ENCODE measurements at places on chromosomes 12 and 14.

DNA sequence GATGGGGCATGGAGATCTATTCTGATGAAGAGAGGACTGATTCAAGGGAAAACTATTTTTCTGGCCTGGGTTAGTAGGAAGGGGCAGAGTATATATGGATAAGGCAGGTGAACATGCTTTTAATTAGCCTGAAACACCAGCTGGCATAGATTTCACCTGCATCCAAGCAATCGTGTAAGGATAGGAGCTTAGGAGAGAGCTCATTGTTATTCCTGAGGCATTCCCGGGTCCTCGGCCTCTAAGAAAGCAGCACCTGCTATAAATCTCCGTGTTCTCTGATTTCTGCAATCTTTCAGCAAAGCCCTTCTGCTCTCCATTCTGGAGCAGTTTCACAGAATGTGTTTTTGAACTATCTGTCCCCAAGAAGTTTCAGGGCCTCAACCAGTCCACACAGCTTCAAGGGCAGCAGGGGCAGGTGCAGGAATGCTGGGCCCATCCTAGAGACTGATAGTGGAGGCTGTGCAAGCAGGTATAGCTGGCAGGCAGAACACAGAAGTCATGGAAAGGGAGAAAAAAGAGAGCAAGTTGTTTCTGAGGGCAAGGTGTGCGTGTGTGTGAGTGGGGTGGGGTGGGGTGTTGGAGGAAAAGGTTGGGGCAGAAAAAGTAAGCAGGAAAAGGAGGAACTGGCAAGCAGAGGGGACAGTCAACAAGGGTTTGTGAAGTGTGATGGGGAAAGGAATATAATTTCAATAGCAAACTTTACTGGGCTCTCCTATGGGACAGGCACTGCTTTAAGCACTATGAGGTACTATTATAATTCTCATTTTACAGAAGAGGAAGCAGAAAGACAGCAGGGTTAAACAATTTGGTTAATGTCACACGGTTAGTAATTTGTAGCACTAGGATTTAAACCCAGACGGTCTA lies 203.7 kb upstream of the SSTR1 start:
- no peak for DNase-seq

DNA sequence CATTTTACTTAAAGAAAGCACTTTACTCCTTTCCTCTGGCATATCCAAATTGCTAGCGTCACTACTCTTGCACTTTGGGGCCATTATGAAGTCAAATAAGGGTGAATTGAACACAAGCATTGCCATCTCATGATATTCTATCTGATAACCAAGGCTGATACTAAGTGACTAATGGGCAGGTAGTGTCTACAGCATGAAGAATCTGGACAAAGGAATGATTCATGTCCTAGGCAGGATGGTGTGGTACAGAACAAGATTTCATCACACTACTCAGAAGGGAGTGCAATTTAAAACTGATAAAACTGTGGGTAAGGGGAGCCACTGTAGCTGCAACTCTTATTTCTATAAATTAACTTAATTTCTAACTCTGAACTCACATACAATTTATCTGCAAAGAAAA lies 7.7 kb upstream of the SLC6A15 start:
- DNase-seq = no peak

- no peak for DNase-seq
Observed at GRCh38 chr12:11134305-11134704, at the start of gene TAS2R30. TAS2R30 (minus strand) TSS chr12:11134644; CDS start chr12:11134244, 400 bp downstream.

DNA sequence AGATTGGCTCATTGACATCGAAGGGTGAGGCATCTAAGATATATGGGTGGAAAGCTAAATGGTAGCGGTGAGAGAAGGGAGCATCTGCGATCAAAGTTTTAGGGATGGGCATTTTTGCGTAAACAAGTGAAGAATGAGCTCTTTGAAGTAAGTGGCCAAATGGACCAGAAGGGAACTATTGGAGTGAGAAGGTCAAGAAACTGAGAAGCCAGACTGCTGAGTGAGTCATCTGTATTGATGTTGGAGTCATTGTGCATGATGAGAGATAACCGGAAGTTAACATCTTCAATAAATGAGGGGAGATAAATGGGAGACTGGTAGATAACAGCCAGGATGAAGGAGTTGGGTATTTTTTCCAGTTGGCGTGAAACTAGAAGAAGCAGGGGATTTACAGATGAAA lies 271.9 kb upstream of the PDE3A start:
- DNase-seq = no peak

- DNase-seq = peak; percentile 37
Observed at GRCh38 chr12:55931780-55932550, 1.0 kb downstream of the DGKA start.

DNA sequence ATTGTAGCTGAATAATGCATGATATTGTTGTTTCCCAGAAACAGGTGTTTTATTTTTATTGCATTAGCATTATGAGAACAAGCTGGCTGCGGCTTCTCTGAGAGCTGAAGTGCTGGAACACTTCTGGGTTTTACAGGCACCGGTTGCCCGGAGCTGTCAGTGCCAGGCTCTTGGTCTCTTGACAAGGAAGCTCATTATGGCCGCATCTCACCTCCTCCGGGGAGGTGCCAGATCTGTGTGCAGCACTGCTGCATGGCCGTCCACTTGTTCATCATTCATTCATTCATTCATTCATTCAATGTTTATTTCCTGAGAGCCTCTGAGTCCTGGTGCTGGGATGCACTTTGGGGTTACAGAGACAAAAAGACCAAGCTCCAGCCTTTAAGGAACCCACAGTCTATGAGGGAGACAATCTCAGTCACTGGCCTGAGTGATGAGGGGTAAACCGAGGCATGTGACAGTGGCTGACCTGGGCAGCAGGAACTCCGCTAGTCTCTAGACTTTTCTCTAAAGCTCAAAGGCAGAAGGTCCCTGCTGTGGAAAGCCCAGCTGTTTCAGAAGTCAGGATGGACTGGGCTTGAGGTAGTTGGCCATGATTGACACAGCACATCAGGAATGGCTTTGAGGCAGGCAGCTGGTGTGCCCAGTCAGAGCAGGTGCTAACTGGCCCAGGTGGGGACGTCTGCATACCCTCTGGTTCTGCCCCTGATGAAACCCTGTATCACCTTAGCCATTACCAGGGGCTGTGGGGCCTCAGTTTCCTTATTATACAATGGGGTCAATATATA lies 181.0 kb downstream of the ADGRD1 start:
- no peak for DNase-seq

DNA sequence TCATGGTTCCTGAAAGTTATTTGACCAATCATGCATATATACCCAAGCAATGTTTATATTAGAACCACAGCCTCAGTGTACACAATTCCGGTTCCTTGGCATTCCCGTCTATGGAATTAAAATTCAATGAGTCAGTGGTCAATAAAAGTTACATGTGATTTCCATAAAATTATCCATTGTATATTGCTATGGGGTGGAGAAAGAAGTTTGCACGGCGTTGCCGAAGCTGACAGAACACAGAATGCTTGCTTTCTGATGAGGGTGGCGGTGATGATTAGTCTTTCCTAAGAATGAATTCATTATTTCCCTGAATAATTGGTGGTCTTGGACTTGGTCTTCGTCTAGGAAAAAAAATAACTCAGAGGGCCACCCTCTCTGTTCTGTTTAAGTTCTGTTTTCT lies 214.1 kb downstream of the ANO2 start:
- no peak for DNase-seq

DNA sequence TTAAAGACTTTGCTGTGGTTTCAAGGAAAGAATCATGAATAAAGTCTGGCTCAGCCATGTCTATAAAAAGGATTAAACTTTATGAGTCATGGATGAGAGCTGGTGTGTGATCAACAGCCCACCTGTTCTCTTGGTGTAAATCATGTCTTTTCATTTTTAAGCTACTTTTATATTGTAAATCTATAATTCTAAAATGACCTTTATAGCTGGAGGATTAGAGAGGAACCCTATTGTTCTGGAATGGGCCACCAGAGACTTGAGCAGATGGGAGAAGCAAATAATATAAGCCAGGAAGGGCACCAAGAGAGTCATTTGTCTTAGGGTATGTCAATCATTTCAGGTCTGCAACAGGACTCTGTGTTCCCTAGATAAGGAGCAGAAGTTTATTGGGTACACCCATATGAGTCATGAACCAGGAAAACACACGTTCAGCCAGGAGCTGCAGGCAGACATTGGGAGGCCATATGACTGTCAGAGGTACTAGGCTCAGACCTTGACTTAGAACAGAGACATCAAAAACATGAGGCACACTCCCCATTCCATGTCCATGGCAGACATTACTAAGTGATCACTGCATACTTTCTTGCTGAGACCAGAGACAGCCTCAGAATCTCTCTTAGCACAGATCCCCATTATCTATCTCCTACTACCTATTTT lies 49.3 kb downstream of the NDUFA12 start:
- no peak for DNase-seq

GRCh38 chr12:89019439-89020120 lies 332.7 kb downstream of the DUSP6 start:
- peak; percentile 65 for DNase-seq

DNA sequence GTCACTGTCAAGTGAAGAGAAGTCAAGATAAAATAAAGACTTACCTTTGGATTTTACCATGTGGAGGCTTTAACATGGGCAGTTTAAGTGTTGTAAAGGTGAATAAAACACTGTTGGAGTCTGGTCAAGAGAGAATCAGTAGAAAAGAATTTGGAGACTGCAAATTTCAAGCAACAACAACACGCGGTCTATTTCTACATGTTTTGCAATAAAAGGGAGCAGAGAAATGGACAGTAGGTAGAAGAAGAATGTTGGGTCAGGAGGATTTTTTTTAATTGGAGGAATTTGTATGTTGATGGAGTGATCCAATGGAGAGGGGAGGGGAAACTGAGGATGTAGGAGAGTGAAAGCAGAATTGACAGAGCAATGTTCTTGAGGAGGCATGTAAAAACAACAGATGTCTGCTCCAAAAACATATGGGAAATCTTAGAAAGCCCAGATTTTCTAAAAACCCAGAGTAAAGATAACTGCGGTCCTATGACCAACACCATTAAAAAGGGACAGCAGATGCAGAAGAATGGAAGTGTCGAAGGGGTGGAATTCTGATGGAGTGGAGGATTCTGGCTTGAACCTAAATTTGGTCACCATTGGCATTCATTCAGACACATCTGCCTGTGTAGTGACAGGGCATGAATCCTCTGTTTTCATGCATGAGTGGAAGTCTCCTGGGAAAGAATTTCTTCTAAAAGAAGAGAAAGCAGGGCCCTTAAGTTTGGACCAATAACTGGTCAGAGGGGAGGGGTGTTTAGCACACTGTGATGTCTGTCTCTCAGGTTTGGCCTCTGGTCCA lies 68.0 kb upstream of the OSBPL8 start:
- DNase-seq = no peak
